H1 (cell line): ENCODE measurements at places on chromosomes 3 and 15. TPM values are rescaled to one million over a fixed set of nuclear protein-coding genes. Genes with fewer than 3 reads are reported as not detected.

GRCh38 chr3:14890476-14890875, 56.9 kb upstream of the NR2C2 start:
- no peak for DNase-seq

GRCh38 chr3:69752241-69752640, 13.0 kb downstream of the MITF start:
- no peak for DNase-seq

GRCh38 chr3:155637567-155637966, 107.3 kb downstream of the PLCH1 start:
- DNase-seq, result no peak

- no peak for DNase-seq
Observed at GRCh38 chr15:80426316-80426715, 22.1 kb downstream of the ARNT2 start.

DNA sequence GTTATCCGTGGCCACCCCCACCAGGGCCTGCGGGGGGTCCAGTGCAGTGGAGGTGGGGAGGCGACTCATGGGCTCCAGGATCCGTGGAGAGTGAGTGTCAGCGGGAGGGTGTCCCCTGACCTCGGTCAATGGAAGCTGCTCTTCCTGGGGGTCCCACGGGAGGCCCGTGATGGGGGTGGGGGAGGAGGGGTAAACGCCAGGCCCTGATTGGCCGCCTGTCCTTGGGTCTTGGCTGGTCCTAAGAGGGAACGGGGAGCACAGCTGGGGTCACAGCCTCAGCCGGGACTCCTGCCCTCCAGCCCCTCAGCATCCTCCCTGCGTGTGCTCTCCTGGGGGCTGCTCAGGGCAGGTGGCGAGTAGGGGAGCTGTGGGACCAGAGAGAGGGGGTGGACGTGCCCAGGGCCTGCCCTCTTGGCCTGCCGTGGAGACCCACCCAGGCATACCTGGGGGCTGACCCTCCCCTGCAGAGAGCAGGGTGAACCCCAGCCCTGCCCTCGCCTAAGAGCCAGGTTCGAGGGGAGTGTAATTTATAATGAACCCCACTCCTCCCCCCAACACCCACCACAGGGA, 184.6 kb downstream of the GOLGA6L6 start:
- DNase-seq, result no peak

GRCh38 chr3:15942936-15943335, 145.2 kb upstream of the ANKRD28 start:
- no peak for DNase-seq

- DNase-seq, result no peak
Observed at GRCh38 chr3:6228958-6229683, 631.8 kb upstream of the GRM7 start.

- no peak for DNase-seq
Observed at GRCh38 chr3:123877466-123877865, 6.7 kb downstream of the MYLK start.

DNA sequence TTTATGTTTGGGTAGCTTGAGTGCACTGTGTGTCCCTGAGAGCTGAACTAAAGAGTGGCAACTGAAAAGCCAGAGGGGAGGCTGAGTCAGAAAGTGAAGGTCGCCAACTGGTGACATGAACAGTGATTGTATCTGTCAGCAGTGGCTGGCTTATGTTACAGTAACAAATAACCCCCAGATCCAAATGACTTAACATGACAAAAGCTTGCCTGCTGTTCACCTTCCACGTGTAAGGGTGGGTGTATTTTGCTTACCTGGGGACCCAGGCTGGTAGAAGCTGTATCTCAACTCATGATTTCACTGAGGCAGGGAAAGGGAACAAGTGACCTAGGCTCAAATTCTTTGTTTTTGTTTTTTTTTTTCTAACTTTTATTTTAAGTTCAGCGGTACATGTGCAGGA, 147.3 kb downstream of the THSD4 start:
- no peak for DNase-seq

GRCh38 chr3:20669184-20669583, 483.2 kb upstream of the SGO1 start:
- no peak for DNase-seq

GRCh38 chr3:15514663-15515340, 6.7 kb downstream of the COLQ start:
- no peak for DNase-seq

DNA sequence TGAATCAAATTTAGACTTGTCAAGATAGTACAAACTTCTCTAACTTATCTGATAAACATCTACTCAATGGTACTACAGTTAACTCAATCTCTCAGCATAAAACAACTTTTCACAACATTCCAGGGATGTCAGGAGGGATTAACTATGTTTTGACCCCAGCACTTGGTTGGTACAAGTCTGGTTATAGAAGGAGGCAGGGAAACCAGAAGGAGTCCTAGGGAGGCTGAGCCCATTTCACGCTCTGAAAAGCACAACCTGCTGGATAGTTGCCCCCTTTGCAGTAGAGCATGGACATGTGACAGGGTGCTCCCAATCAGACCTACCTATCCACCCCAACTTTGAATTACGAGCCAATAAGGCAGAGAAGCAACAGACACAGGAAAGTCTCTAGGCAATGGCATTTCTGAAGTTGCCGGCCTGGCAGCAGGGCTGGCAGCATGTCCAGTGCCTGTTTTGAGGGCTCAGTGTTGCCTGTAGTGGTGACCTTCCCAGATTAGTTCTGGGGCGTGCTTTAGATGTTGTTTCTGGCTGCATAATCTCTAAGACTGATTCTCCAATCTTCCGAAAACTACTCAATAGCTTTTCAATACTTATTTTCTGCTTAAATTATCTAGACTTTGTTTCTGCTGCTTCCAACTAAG, 8.2 kb downstream of the ANKUB1 start:
- no peak for DNase-seq

DNA sequence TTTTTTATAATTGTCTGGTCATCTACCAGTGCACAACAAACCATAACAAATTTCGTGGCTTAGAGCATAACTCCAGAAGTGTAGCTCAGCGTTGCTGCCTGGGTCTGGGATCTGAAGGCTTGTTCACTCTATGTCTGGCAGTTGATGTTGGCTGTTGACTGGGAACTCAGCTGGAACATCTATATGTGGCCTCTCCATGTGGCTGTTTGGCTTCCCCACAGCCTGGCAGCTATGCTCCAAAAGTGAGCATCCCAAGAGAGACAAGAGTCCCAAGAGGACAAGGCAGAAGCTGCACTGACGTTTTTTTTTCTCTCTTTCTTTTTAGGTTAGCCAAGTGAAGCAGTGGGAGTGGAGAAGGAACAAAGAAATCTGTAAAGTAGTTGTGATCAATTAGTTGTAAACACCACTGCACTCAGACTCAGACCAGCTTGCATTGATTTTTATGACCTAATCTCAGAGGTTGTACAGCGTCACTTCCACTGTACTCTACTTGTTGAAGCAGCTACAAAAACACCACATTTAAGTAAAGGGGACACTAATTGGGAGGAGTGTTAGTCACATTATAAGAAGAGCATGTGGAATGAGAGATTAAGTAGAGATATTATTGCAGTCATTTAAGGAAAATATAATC, 2.5 kb upstream of the GPR176 start:
- no peak for DNase-seq

- DNase-seq, result no peak
Observed at GRCh38 chr15:84874981-84875699, 9.3 kb upstream of the SLC28A1 start.

Gene SMAD6
- total RNA-seq, result 7.0 and 7.6 TPM in 2 replicates

Gene ADCY5
- total RNA-seq, result 18.5 and 18.9 TPM in 2 replicates

Gene KPNA1
- 59.0 and 63.0 TPM in 2 replicates for total RNA-seq

Gene ZCWPW2
- 0.33 and 0.39 TPM in 2 replicates for total RNA-seq
